Stimulated activated CD8-positive, alpha-beta memory T cell treated with anti-CD3 and anti-CD28 coated beads, Interleukin-15, amount 100 ng/mL, for 48 hours (primary cell): ENCODE measurements at places on chromosomes 4 and X.

DNA sequence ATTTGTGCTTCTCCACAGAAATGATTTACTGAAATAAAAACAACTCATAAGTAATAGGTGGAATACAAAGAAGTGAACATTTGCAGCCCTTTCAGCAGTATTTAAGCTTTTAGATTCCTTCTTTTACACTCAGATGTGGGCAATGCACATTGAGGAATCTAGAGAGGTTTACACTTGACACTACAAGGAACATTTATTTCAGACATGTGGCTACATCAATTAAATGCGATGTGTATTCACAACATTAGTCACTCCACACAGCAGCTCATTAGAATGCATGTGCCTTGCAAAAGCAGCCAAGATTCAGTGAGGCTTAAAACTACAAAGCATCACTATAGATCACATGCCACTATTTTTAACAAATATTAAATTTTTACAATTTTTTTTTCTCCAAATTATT is 480.7 kb downstream of the INPP4B start:
- no peak for DNase-seq

DNA sequence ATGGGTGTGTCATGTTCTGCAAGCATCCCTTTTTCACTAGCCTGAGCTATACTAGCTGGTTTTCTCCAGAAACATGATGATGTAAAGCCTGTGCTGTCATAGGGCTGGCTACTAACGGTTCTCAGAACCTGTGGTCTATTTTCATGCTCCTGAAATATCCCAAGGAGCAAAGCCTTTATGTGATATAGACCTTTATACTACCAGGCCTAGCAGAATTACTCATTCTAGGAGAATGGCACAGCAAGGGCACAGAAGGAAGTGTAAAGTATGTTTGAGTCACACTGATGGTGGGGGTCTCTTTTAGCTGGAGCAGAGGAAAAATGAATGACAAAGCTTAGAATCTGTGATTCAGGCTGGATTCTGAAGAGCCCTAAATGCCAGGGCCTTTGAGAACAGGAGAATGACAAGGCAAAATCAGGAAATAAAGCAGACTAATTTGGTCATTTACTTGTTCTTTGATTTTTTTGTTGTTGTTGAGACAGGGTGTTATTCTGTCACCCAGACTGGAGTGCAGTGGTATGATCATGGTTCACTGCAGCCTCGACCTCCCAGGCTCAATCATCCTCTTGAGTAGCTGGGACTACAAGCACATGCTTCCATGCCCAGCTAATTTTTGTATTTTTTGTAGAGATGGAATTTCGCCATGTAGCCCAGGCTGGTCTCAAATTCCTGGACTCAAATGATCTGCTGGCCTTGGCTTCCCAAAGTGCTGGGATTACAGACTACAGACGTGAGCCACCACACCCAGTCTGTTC is 11.8 kb downstream of the TCEAL1 start:
- DNase-seq, result no peak

DNA sequence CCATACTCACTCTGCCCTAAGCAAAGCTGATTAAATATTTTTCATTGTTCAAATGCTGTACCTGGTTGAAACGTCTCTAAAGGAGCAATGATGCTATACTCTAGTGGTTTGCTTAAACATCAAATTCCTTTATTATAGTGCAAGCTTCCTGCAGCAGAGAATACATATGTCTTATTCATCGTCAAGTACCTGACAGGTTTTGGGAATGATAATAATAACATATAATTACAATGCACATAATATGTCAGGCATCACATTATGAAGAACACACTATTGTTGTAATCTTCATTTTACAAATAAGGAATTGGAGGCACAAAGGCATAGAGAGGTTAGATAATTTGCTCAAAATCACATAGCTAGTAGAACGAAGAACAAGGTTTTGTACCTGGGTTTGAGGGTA is 151.6 kb downstream of the GRIA2 start:
- DNase-seq, result no peak

DNA sequence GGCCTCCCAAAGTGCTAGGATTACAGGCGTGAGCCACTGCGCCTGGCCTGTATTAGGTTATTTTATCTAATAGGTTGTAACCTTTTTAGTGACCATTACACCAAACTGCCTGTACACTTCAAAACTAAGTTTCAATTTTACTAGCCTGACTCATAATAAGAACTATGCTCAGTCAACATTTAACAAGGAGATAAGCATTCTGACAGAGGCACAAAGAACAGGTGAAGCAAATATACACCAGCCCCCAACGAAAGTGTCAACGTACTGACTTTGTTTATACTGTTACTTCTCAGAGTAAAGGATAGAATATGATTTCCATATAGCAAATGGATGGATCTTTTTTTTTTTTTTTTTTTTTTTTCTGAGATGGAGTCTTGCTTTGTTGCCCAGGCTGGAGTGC is 62.8 kb downstream of the SHISA3 start:
- DNase-seq, result no peak

DNA sequence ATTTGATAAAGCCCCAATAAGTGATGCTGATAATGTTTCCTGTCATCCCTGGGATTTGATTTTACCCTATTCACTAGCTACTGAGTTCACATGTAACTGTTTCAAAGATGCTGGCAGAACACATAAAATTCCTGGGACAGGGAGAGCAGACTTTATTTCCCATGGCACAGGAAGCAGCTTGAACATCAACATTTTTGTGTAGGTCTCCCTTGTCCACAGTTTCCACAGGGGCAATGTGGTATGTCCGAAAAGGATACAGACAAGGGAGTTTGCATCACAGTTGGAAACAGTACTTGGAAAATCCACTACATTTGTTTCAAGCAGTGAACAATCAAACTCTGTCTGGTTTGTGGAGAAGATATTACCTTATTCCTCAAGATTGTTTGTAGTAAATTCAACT is 129.2 kb upstream of the KLHL4 start:
- no peak for DNase-seq

DNA sequence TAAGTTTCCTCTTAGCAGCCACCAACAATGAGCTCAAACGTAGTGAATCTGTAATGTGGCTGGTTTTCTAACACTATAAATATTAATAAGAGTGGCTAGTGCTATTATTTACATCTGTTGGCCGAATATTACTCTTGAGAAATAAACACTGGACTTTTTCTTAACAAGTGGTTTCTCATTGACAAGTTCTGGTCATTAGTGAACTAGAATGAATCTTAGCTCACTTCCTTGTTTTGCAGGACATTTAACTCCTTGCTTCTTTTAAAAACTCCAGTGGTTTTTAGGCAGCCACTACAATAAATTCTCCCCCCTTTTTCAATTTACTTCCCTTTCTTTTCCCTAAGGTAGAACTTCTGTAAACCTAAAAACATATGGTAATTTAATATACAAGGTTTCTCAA is 177.2 kb downstream of the ARAP2 start:
- DNase-seq, result no peak

DNA sequence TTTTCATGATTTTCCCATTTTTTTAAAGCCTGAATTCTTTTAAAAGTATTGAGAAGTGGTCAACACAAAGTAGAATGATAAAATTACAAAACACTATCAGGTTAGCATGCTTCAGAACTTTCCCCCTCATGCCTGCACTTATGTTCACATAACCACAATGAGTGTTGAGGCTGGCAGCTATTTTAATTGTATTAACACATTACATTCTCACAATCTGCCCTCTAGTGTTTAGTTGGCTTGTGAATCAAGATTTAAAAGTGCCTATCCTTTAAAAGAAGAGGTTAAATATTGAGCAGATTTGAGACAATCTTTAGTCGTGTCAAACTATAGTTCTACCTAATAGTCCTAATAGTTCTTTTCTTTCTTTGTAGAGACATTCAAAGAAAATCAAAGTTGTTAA is 93.6 kb upstream of the NAP1L5 start:
- no peak for DNase-seq

GRCh38 chr4:185282968-185283367 is 73.6 kb downstream of the SNX25 start:
- no peak for DNase-seq

DNA sequence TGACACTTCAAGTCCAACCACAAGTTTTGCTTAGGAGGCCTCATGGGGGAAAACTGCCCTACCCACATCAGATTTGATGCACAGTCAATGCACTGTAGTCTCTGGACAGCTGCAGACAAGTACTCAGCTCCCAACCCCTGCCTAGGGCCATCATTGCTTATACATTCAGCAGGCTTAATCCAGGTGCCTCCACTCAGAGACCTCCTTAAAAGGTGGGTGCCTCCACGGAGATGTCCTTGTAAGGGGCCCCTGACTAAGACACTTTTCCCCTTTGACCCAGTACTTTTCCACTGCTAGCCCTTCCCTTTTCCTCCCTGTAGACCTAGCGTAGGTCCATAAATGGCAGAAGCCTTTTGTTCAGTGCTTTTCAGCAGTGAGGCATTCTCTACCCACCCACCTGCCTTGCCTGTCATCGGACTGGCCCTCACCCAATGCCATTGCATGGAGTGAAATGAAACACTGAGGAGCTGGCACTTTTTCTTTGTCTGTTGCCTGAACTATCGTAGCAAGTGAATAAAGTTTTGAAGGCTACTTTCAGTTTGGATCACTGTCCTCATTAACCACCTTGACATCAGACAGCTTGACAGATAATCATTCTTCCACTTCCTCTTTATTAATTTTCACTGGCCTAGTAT is 23.8 kb upstream of the PLK4 start:
- DNase-seq, result no peak

DNA sequence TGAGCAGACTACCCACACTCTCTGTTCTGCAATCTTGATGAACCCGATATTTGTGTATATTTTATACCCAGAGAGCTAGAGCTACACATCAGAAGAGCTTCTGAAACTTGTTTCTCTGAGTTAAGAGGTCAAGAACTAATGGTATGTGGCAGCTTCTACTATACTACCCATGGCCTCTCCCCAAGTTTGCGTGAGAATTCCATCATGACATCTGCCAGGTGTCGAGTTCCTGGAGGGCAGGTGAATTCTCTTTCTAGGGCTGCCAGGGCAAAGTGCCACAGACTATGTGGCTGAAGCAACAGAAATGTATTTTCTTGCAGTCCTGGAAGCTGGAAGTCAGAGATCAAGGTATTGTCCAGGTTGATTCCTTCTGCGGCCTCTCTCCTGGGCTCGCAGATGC is 4.4 kb downstream of the SORCS2 start:
- no peak for DNase-seq

DNA sequence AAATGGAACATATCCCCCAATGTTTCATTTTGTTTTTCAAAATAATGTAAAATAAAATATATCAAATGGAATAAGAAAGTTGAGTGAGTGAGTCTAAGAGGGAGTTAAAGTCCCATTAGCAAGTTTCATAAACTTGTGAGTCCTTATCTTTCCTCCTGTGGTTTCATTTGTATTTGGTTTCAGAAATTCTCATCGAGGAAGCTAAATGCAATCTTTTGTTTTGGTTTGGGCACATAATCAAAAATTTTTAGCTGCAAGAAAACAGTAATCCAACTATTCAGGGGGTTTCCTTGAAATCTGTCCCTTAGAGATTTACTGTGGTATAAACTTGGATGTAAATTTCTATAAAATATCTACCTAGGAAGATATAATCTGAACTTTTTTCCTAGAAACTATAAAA is 124.2 kb downstream of the CAMK2D start:
- DNase-seq, result no peak

GRCh38 chrX:13078739-13079444 is 34.5 kb upstream of the FAM9C start:
- DNase-seq, result no peak

DNA sequence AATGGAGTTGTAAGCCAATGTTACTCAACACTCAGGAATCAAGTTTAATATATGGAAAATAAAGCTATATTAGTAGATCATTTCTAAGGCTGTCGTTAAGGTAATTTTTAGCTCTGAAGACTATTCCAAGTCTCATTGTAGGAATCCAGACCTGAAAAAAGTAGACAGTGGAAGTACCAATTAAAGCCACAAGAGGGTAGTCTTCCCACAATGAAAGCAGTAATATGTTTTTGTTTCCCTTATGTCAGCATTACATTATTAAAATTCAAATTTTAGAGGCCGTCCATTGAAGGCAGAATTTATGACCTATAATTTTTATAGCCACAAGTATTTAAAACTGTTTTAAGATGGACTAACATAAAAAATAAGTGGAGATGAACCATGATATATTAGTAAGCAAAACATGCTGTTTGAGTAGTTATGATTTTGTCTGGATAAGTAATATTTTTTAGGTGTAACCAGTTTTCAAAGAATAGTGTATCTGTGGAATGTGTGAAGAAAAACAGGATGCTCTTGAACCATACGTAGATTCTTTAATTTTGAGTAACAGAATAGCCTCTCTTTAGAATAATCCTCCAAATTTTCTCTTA is 372.6 kb upstream of the TECRL start:
- DNase-seq, result no peak

DNA sequence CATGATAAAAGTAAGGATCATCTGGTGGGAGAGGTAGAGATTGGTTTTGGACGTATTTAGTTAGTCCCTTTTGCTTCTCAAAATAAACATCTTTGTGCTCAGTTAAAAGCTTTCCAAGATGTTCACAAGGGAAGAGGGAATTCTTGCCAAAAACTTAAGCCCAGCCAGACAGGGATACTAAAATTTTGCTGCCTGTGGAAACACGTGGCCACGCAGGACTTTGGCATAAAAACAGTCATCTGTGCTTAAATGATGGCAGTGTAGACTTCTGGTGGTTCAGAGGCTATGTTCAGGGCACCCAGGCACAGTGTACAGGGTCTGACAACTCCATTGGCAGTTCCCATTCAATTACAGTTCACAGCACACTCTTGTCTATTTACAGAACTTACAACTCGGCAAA is 93.2 kb upstream of the JADE1 start:
- no peak for DNase-seq

GRCh38 chr4:169621731-169622492 is 1.5 kb downstream of the CLCN3 start:
- no peak for DNase-seq

DNA sequence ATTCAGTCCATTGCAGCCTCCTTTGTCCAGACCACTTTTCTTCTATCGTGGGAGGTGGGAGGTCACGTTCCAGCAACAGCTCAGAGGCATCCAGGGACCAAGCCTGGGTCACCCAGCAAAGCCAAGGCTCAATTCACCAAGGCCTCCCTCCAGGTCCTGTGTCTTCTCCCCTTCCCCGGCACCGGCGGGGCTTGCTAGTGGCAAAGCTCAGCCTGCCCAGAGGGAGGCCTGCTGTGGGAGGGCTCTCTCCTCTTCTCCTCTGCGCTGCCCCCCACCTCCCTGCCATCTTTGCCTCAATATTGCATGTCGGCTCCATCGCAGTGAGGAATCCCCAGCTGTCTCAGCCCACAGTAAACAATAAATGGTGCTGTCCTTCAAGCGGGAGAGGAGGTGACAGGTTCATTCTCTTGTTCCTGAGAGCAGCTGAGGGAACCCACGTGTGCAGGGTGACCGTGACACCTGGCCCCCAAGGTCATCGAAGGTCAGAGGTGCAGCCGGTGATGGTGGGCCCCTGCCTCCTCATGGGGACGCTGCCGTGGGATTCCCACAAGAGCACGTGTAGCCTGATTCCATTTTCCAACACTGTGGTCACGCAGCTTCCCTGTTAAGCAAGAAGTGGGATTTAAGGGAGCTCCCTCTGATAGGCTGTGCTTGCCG is 111.5 kb upstream of the PSAPL1 start:
- no peak for DNase-seq
